ENCODE measurements at places on chromosomes 4 and X.

DNA sequence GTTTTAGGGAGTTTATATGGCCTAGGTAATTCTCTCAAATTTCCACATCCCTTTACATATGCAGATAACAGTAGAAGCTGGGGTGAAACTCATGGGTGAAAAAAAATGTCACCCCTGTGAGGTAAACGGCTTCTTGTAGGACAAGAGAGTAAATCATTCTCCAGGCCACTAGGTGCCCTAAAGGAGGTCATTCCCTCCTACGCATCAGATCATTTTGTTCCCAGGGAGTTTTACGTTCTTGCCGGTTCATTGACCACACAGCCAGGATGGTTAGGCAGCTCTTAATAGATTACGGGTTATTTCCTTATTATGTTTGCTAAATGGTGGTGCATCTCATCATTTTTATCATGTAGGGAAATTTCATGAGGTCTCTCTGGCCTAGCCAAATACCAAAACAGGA, 225.8 kb upstream of the NOCT start:
- no peak for DNase-seq

GRCh38 chr4:93831716-93832496, 3.4 kb downstream of the ATOH1 start:
- no peak for DNase-seq

DNA sequence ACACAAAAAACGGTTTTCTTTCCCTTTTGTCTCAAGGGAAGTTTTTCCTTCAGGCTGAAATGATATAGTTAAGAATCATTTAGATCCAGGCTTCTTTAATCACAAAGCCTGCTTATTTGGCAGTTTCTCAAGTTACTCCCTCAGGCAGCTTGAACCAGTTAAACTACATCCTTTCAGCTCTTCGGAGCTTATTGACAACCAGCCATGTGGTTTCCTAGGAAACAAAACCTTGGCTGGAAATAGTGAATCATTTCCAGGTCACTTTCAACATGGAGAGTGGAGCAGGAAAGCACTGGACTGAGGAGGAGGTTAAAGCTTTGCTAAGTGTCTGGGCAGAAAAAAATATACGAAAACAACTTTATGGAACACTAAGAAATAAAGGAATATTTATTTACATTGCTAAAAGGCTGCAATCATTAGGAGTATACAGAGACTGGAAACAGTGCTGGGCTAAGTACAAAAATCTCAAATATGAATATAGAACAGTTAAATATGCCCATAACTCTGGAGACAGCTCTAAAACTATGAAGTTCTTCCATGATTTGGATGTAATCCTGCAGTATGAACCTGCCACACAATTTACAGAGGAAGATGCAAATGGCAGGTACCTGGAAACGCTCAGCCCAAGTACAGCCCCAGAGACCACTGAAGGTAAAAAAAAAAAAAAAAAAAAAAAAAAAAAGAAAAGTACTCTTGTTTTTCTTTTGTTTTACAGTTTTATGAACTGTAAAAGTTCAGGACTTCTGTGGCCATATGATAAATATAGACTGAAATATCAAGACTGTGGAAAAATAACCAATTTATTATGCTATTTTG, 23.2 kb upstream of the AASDH start:
- DNase-seq, result no peak

DNA sequence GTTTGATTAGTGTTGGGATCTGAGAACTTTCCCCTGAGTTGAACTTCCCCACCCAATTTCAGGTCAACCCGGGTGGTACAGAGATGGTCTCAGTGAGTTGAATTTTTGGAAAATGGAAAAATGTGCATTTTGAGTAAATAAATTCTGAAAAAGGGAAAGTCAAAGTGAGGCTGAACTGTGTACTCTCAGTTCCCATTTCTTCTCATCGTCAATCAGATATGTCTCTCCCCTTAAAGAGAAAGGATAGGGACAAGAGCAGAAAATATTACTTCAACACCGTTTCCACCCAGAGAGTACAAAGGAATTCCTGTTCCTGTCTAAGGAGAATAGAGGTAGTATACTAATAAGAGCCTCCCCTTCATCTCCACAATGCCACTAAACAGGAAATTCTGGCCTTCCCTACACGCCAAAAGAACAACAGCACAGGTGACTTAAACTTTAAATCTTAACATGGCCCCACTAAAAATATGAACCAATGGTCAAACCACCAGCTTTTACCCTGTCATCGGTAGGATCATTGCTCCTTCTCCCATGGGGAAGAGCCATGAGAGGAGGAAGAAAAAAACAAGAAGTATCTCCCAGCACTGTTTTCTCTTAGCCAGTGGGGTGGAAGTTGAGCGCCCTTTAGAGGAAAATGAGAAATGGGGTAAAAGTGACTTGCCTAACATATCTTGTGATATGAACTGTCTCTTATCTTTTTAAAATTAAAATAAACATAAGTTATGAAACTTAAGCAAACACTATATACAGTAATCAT, 30.3 kb downstream of the BMP3 start:
- DNase-seq, result no peak

- DNase-seq, result peak; percentile 36
Observed at GRCh38 chrX:103254921-103255493, at the start of gene TCEAL8. Gene TCEAL8, minus strand, starts transcription at chrX:103255155. Its CDS starts 1,176 bp downstream, at chrX:103253979.

GRCh38 chrX:131270080-131270479, 19.0 kb downstream of the IGSF1 start:
- DNase-seq, result no peak

- no peak for DNase-seq
Observed at GRCh38 chr4:136713140-136713539, 819.2 kb downstream of the PCDH18 start.

DNA sequence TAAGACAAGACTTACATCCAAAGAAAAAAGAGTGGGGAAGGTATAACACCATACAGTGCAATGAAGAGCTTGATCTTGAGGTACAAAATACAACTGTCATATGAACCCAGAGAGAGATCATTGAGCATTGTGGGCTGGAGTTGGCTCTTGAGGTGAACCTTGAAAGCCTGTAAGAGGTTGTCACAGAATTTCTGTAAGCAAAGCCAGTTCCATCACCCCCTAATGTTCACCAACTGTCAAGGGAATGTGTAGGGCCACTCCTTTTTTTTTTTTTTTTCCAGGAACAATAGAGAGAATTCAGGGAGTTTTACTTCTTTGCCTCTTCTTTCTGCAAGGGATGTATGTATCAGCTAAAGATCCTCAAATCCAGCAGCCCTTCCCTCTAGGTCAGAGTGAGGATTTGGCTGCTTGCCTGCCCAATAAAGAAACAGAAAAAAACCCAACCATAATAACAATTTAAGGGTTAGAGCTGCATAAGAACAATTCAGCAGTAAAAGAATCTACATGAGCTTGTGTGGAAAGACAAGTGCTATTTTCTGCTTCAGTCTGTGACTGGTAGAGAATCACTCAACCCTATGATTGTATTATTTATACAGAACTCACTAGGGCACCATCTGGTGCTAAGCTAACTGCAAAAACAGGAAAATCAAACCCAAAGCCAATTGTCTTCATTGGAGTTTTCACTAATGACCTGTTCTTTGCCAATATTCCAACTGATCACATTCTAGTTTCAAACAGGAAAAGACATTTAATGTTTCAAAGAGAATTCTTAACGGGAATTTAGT, 217.5 kb upstream of the TEX13C start:
- DNase-seq, result no peak

DNA sequence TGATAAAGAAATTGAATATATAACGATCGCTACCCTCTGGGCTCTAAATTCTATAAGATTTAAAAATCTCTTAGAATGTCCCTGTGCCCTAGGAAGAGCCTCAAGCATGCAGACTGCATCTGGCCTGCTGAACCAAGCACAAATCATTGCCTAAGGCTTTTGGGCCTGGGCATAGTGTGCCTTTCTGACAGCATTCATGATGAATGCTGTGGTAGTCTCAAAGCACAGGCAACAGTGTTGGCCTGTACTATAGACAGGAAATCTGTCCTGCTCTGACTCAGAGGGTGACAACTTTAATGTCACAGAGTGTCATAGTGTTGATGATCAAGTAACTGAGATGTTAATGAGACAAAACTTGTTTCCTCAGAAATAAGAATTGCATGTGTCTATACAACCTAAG, 717.3 kb downstream of the STIM2 start:
- DNase-seq, result no peak

DNA sequence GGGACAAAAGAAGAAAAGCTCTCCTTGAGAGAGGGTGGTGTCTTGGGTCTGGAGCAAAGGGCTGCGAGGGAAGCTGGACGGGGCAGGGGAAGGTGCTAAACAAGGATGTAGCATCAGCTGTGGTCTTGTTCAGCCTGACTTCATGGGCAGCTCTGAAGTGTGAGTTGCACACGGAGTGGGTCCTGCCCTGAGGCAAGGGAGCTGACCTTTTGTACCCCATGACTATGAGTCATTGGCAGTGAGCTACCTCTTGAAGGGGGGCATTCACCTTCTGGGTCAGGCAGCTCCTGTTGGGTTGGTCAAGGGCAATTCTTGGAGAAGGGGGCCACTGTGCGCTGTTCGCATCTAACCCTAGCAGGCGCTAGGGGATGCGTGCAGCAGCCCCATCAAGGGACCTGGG, 151.8 kb downstream of the SMIM20 start:
- no peak for DNase-seq

DNA sequence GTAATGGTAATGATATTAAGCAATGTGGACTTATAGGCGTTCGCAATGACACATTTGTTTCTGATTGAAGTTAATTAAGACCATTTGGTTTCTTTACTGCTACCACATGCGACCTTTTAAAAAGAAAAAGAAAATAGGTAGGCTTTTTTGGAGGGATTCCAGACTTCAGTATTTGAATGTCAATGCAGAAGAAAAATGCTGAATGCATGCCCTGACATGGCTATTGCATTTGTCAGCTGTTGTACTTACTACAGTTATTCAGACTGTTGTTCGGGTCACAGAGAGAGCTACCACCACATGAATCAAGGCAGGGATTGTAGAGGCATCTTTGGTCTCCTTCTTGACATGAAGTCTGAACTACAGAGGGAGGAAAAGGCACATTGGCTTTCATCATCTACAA, 163.7 kb downstream of the CORIN start:
- DNase-seq, result no peak

DNA sequence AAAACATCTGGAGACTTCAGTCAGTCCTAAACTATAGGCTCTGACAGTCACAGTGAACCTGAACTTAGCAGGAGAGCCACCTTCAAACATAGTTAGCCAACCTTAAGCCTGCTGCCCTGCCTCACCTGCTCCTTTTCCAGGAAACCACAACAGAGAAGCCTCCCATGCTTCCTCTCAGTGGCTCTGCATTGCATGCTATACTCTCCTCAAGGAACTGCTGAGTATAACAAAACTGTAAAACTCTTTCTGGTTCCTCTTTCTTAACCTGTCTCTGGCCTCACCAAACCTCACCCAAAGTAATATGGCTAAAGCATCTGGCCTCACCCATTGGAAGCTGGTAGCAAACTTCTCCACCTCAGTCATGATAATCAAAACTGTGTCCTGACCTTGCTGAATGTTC, 122.1 kb downstream of the ANKRD50 start:
- no peak for DNase-seq

DNA sequence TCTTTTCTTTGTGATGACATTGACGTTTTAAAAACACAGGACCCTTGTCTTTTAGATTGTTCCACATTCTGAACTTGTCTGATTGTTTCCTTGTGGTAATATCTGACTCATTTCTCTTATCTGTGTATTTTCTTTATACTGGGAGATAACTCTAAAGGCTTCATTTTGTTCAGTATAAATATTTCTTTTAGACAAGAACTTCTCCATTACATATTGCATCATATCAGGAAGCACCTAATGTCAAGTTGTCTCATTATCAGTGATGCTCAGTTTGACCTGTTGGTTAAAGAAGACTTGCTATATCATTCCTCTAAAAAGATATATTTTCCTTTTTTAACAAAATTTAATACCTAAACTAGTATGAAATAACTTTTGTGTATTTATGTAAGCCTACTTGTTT, 152.3 kb upstream of the BMP3 start:
- DNase-seq, result no peak

Data from effector CD8-positive, alpha-beta T cell (primary cell).